ENCODE measurements at places on chromosomes 12 and 14.

- no peak for DNase-seq
Measured at GRCh38 chr12:104226672-104227071, 11.1 kb downstream of the TXNRD1 start.

- no peak for DNase-seq
Measured at GRCh38 chr14:30994681-30995620, 30.5 kb upstream of the AP4S1 start.

- no peak for DNase-seq
Measured at GRCh38 chr12:132359971-132360370, 30.6 kb upstream of the GALNT9 start.

- no peak for DNase-seq
Measured at GRCh38 chr12:11904124-11904523, 166.6 kb upstream of the BCL2L14 start.

DNA sequence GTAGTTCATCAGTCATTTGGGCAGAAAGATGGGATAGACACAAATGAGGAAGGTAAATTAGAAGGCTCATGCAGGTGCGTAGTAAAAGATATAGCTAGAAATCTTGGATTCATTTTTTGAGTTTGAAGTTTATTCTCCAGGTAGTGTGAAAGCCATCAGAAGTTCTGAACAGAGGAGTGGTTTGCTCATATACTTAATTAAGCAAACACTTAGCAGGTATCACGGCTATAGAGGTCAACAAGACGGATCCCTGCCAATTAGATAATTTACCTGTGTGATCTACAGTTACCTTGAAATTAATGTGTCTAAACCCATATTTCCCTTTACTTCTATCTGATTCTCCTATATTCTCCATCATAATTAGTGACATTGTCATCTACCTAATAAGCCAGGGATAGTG is 29.7 kb downstream of the PALS1 start:
- DNase-seq: no peak

- peak; percentile 93 for DNase-seq
Measured at GRCh38 chr12:105676694-105677093, 346.2 kb downstream of the C12orf75 start.

- no peak for DNase-seq
Measured at GRCh38 chr14:24315243-24315806, 4.0 kb downstream of the LTB4R start.

- DNase-seq: peak; percentile 63
Measured at GRCh38 chr14:24481622-24482324, 26.3 kb downstream of the CMA1 start.

- DNase-seq: no peak
Measured at GRCh38 chr12:52713960-52714886, 10.9 kb upstream of the KRT77 start.

DNA sequence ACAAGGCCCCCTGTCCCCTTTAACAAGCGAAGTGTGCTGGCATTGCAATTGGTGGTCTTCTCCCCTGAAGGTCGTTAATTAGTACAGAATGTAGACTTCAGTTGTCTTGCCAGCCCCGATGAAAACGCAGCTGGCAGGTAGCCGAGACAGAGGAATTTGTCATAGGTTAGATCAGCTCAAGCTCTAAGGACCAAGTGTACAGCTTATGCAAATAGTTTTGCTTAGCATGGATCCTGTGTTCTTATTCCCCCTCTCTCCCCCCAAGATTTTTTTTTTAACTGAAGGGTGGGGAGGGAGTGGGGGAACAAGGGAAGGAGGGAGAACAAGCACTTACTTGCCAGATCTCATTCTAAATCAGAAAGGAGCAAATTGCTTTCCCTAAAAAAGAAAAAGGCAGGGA is 58.6 kb upstream of the PARP11 start:
- no peak for DNase-seq

DNA sequence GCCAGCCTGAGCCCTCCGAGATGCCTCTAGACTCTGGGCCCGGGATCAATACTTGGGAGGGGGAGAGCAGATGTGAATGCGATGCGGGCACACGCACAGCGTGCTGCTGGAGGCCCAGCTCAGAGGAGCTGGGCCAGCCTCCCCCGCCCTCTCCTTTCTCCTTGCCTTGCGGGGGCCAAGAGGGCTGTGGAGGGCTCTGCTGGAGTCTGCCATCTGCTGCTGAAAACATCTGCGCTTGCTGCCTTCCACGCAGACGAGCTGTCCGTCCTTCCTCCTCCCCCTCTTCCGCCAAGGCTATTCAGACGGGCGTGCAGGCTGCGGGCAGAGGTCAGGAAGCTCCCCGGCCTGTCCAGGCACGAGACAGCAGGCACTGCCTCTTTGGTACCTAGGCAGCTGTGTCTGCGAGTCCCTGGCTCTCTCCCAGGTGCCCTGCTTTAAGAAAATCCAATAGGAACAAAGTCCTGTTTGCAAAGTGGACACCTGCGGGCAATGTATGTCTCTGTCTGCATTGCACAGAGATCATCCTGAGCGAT is 75.2 kb downstream of the SPRING1 start:
- DNase-seq: peak; percentile 93

DNA sequence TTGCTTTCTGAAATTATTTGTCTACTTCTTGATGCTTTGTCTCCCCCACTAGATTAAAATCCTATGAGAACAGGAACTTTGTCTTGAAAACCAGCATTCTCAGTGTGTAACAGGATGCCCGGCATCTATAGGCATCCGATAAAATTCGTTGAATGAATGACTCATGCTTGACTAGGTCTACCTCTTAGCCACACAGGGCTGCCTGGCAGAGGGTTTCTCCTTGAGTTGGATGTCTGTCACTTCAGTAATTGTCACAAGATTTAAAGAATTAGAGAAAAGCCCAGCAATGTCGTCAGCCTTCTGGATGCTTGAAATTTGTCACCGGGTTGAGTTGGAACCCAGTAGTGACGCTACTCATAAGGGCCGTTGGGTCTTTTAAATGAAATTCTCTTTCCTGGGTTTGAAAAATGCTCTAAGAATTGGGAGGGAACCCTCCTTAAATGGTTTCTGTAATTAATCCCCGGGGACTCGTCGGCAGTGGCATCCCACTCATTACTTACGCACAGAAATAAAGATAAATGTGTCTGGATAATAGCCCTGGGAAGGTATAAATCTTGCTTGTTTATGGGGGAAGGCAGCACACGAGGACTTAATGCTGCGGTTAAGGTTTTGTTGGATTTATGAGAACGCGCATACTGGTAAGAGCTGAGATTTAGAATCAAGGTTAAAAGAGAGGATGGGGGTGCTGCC is 194.1 kb downstream of the AACS start:
- no peak for DNase-seq

- DNase-seq: no peak
Measured at GRCh38 chr12:70321191-70321590, 44.9 kb upstream of the KCNMB4 start.

- DNase-seq: peak; percentile 45
Measured at GRCh38 chr12:131912518-131913274, 16.4 kb upstream of the PUS1 start.

GRCh38 chr12:127830730-127831129 is 436.2 kb upstream of the TMEM132C start:
- DNase-seq: no peak

Data from NCI-H69 (cell line).